ENCODE measurements at places on chromosomes 3 and 15.

DNA sequence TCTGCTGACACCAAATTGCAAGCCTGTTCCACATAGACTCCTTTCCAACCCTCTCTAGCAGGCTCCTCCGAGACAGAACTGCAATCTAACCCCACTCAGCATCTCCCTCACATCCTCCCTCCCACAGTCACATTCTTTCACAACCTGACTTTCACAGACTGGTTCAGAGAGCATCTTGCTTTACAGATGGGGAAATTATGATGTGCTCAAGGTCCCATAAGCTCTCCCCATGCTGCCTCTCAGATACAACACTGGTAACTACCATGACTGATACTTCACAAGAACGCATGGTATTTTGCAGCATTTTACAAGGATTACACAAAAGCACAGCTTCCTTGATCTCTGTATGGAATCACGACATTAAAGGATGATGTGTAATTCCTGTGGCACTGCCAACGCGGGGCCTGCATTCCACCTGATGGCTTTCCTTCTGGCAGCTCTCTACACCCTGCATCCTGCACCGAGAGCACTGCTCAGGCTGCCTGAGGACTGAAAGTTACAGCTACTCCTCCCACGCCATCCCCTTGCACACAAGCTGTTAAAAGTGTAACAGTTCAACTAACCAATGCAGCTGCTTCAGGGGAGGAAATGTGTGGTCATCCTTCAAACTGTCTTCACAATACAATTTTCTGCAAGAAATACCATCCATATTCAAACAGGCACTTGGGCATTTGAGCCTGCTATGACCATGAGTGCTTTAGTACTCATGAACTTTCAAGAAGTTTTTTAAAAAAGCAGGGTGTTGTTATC is 27.6 kb downstream of the TBC1D2B start:
- DNase-seq: no peak

GRCh38 chr3:175447521-175447920 is 588.4 kb downstream of the NAALADL2 start:
- no peak for DNase-seq

DNA sequence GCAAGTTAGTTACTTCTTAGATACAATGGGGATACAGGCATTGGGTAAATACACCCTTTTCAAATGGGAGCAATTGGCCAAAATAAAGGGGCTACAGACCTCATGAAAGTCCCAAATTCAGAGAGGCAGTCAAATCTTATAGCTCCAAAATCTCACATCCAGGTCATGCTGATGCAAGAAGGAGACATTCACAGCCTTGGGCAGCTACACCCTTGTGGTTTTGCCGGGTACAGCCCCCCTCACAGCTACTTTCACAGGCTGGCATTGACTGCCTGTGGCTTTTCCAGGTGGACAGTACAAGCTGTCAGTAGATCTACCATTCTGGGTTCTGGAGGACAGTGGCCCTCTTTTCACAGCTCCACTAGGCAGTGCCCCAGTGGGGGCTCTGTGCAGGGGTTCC is 17.5 kb upstream of the PLSCR1 start:
- DNase-seq: no peak

DNA sequence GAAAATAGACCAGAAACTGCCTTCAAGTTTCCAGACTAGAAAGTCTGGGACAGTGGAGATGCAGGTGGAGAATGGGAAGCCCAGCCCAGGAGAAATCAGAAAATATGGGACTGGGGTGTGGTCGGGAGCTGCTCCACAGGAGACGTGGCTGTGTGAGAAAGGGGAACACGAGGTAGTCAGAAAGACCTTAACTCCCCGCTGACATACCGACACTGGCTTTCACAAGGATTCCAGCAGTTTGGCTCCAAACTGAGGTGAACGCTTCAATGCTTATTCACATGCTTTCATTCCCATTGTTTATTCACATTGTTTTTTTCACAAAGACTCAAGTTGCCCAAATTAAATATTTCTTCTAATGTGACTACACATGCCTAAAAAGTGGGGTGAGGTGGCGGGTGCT is 111.5 kb upstream of the SLCO3A1 start:
- no peak for DNase-seq

GRCh38 chr15:48945386-48945785 is 18.3 kb downstream of the SHC4 start:
- no peak for DNase-seq

DNA sequence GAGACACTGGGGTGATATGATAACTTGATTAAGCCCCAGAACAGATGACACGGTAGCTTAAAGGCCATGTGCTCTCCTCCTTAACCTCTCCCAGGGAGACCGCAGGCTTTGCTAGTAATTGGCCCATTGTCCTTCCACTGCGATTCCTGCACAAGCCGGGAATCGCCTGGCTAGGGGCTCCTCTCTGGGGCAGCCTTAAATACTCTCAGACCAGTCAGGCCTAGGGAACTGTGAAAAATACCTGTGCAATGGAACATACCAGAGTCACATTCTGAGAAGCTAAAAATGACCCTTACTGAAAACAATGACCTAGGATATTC is 56.3 kb downstream of the CPN2 start:
- no peak for DNase-seq

DNA sequence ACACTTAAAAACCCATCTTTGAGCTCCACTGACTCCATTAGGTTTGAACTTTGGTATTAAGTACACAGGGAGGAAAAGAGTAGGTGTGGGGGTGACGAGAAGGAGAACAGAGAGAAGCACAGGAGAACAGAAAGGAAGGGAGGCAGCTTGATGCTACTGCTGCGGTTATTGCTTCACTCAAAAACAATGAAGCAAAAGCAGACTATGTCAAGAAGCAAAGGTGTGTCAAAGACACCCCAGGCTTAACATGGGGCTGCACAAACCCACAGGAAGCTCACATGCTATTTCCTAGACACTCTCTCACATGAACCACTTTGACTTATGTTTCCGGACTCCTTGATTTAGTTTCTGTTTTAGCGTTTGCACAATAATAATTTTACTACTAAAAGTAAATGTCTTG is 961.0 kb upstream of the CFAP20DC start:
- DNase-seq: no peak

DNA sequence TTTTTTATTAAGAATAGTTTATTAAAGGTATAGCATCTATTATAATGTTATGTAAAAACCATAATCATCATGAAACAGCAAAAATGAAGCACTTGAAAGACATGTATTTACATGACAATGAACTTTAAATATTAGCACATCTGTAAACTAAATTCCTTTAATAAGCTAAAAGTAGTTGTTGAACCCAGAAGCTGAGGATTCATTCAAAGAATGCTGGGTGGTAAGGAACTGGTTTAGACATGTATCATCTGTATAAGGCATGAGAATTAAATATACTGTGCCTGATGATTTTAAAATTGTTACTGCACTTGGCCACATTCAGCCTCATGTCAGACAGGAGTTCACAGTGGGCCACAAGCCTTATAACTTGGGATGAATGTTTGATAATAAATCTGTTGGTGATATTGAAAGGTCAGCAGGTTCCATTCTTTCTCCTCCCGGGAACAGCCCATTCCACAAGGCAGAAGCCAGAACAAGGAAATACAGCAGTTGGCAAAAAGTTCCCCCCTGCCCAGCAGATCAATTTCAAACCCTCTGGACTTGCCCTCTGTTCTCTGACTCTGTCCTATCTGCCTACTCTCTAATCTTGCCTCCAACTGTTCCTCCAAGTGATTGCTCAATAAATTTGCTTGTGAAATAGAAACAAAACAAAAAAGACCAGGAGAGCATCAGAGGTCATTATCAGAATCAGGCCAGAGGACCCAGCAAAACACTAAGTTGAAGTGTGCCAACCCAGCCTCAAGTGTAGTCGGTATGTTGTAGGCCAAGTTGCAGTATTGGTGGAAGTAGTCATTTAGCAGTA is 49.8 kb upstream of the TEX264 start:
- DNase-seq: no peak

- no peak for DNase-seq
Observed at GRCh38 chr3:2211568-2211967, 112.9 kb downstream of the CNTN4 start.

GRCh38 chr3:2589336-2589969 is 490.8 kb downstream of the CNTN4 start:
- DNase-seq: no peak

GRCh38 chr3:50356553-50356952 is 2.8 kb downstream of the TMEM115 start:
- DNase-seq: no peak

- no peak for DNase-seq
Observed at GRCh38 chr3:79928687-79929408, 161.1 kb upstream of the ROBO1 start.

DNA sequence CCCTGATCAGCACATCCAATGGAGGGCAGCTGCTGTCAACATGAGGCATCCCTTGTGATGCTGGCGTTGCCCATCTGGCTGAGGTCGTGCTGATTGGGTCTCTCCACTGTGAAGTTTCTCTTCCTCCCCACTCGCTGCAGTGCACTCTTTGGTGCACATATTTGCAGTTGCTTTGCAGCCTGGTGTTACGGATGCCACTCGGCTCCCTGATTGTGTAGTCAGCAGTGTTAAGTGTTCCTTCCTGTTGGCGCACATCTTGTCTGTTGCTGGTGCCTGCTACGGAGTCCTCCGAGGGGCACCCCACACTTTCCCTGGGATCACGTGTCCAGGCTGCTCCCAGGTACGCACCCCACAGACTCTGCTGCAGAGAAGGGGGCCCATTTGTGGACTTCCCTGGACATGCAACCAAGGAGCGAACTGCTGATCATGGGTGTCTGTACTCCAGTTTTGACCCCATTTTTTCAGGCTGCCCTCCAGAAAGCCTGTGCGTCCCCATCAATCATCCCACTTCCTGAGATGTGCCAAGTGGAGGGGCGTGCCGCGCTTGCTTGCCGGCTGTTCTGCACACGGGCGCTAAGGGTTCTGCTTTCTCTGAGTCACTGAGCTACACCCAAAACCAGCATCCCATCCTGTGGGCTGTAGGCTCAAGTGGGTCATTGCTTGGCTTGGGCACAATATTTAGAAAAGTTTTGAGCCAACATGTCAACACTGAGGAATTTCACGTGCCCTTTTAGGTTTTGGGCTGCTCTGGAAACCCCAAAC is 98.6 kb downstream of the FBLN2 start:
- DNase-seq: no peak

GRCh38 chr3:71421475-71421819 is 162.1 kb downstream of the FOXP1 start:
- DNase-seq: no peak

DNA sequence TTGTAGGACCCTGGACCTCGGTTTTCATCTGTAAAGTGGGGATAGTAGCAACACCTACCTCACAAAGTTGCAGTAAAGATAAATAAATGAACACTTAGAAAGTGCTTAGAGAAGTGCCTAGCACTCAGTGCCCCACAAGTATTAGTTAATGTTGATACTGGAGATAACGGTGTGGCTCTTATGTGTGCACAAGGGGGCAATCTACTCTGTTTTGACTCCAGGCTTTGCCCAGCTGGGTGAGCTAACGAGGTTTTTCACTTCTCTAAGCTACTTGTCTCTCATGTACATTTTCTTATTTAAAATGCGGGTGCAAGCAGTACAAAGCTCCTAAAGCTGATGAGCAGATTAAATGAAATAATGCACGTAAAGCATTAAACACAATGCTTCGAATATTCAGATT is 193.5 kb upstream of the ICE2 start:
- DNase-seq: no peak

DNA sequence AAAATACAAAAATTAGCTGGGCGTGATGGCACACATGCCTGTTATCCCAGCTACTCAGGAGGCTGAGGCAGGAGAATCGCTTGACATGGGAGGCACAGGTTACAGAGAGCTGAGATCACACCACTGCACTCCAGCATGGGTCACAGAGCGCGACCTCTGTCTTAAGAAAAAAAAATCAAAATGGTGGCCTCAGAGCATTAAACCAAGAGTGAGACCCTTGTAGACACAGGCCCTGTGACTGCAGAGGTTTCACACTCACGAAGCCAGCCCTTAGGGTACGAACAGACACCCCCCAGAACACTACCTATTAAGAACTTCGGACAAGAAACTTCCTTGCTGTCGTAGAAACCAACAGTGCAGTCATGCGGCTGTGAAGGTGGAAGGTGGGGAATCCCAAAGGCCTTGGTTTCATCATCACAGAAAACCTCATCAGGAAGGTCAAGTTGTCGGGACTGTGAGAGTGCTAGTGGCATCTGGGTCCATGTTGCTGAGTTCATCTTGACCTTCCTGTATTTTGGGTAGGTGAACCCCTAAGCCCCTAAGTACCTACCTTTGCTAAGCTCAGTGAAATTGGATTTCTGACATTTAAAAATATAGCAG is 4.8 kb upstream of the PDE8A start:
- no peak for DNase-seq

DNA sequence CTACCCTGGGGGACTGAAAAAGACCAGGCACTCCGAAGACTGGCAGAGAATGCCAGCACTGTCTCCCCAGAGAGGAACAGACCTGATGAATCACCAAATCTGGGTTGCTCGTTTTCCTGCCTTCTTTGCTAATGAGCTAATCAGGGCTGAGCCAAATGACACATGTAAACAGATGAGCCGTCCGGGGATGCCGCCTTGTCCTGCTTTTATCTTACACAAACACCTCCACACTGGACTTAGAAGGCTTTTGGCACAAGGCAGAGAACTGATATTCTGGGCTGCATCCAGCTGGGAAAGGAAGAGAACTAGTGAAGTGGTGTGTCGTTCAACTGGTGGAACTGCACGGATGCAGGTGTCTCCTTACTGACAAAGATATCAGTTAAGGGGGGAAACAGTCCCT is 88.1 kb downstream of the MECOM start:
- no peak for DNase-seq

- no peak for DNase-seq
Observed at GRCh38 chr3:20516311-20516710, 330.3 kb upstream of the SGO1 start.

DNA sequence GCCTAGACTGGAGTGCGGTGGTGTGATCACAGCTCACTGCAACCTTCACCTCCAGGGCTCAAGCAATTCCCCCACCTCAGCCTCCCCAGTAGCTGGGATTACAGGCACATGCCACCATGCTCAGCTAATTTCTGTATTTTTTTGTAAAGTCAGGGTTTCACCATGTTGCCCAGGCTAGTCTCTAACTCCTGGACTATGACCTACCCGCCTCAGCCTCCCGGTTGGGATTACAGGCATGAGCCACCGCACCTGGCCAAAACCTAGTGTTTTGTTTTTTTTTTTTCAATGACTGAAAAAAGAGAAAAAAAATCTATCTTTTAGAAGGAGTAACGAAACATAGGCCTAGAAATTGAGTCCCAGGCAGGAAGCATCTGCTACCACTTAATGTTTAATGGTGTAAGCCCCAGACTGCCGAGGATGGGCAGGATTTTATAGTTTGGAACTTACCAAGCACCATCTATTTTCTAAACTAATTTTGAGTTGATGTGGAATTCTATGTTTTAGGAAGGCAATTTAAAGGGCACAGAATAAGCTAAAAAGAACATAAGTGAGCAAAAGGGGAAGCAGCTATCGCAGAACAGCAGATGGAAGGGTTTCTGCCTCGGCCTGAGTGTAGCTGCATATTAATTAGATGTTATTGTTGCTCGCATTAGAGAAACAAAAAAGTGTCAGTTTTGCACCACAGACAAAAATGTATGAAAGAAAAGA is 24.2 kb upstream of the CA12 start:
- DNase-seq: no peak
